ENCODE measurements at places on chromosomes 6 and 20.

GRCh38 chr20:45114465-45115385 is at the start of gene WFDC5:
Gene WFDC5, minus strand, starts transcription at chr20:45115174. Its CDS starts 91 bp downstream, at chr20:45115083.
- DNase-seq, result no peak

GRCh38 chr6:162512744-162513143 is 214.8 kb downstream of the PRKN start:
- no peak for DNase-seq

DNA sequence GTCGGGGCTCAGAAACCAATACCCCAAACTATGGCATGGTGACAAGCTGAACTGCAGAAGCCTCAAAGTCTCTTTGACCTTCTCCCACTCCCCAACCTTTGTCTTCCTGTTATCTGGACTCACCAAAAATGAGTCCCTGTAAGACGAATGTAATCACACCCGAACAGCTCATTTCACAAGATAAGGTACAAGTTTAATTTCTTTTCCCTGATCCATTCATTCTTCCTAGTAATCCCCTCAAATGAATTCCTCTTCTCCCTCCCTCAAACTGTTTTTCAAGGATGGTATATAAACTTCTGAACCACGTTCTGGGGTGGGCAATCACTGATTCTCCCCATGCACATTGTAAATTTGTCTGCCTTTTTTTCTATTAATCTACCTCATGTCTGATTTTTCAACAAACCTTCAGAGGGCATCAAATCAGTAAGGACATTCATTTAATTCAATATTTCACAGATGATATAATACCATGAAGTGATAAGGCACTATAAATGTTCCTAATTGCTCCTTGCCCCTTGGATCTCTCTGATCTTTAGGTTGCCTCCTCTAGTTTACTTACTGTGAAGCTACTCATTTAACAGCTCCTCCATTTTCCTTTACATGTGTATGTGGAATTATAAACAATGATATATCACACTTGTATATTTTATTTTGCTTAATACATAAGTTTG is 77.2 kb downstream of the OR2B2 start:
- no peak for DNase-seq

- DNase-seq, result no peak
Measured at GRCh38 chr6:17022604-17023003, 79.2 kb upstream of the STMND1 start.

GRCh38 chr6:5203546-5203945 is 57.2 kb downstream of the LYRM4 start:
- DNase-seq, result no peak

- DNase-seq, result no peak
Measured at GRCh38 chr20:47557791-47558190, 56.1 kb downstream of the NCOA3 start.

DNA sequence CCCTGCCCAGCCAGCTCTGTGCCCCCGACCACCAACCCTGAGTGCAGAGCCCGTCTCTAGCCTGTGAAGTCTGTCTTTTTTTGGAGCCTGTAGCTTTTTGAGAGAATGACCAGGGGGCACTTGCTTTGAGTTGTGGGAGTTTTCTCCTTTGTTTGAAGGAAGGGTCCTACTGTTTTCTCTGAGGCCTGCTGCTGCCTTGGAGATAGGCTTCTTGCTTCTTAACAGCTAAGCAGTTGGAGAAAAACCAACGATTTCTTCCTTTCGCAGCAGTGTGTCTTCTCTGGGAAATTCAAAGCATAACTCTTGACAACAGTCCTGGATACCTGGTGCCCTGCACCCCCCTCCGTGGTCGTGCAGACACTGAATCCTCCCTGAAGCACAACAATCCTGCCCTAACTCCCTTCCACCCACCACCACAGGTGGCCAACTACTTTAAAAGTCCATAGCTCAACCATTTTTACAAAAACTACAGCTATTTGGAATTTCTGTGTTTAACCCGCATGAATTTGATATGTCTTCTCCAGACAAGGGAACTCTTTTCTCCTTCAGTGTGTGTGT is 61.0 kb downstream of the FAM50B start:
- DNase-seq, result no peak

GRCh38 chr6:107075951-107076381 is 39.3 kb downstream of the BEND3 start:
- no peak for DNase-seq

- DNase-seq, result no peak
Measured at GRCh38 chr20:49391404-49392245, 90.8 kb downstream of the KCNB1 start.

DNA sequence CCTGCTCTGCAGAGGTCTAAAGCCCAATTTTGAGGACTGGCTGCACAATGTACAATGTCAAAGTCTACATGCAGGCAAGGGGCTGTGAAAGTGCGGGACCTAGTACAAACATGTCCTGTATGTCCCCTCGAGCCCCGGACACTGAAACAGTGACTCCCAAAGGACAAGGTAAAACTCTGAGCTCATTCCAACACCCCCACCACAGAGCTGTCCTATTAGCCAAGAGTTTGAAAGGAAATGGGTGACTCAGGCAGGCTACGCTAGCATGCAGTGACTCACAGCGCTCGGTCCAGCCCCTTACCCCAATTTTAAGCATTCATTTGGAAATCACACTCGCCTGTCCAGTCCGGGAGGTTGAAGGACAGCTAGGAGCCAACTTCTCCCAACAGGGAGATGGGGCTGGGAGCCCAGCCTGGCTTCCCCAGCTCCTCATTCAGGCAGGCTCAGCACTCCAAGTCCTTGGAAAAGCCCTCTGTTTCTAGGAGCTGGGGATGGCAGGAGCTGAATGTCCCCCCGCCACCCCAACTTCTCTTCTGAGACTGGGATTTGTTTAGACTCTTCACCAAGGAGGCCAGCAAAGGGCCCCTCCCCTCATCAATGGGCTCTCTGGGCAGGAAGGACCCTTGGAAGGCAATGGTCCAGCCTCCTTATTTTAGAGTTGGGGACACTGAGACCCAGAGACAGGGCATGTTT is 3.9 kb downstream of the SDC4 start:
- DNase-seq, result no peak

- no peak for DNase-seq
Measured at GRCh38 chr6:16421462-16421960, 183.1 kb downstream of the GMPR start.

- no peak for DNase-seq
Measured at GRCh38 chr6:7461416-7461815, 71.8 kb downstream of the RIOK1 start.

DNA sequence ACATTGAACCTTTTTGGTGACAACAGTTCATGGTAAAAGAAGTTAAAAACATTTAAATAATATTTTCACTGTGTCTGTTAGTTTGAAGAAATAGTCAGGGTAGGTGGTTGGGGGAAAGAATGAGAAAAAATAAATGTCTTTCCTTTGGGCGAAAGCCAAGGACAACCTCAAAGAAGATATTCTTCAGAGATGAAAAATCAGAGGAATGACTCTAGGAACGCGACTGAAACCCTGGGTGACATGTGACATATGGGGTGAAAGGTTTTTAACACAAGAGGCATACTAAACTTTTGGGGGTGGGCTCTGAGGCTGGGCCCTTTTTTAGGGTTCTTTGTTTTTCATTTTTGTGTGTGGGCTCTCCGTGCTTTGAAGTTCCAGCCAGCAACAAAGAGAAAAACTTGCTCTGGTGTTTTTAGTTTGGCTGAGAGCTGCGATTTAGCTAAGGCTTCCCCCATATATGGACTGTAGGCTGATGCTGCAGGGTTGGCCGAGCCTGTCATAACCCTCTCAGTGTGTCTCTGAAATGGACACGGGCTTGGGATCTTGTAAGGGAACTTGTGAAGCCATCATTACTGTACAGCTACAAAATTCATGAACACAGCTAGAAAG is 610.1 kb upstream of the ARID1B start:
- DNase-seq, result peak; percentile 18

DNA sequence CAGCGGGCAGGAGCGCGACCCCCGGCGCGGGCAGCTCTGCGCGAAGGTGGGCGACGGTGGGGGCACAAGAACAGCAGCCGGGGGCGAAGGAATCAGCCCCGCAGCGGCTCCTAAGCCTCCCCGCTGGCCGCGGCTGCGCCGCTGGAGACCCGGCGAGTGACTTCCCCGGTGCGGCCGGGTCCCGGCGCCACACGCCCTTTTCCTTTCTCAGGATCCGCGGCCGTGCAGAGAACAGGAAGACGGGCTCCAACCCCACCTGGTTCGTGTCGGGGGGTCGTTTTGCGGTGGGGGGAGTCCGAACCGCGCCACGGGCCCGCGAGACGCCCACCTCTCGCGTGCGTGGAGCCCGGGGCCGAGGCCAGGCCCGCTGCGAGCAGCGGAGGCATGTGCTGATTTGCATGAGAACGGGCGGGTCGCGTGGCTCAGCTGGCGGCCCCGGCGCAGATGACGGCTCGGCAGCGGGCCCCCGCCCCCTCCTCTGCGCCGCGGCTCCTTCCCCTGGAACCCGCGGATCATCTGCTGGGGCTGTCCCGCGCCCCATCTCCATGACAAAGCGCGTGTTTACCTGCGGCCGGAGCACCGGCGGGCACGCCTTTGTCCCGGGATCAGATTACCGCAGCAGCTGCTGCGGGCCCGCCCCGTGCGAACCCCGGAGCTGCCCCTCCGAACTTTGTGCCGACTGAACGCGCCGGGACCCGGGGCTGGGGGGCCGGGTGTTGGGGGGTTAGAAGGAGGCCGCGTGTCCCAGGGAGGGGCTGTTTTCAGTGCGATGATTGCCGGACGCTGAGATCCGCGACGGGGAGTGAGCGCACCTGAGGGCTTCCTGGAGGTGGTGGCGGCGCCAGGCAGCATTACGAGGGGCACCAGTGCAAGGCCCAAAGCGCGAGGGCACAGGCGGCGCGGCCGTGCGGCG is 4.9 kb upstream of the DLL1 start:
- DNase-seq, result peak; percentile 35

DNA sequence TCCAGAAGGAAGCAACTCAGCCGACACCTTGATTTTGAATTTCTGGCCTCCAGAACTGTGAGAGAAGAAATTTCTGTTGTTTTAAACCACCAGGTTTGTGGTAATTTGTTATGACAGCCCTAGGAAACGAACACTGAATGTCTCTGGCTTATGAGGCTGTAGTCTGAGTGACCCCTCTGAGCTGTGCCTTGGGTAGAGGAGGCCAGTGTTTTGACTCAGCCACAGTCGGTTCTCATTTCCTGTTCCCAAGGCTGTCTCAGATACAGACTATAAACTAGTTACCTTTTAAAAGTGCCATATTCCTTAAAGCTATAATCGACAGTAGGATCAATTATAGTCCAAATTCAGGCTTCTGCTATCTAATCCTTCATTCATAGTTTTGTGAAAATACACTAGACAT is 391.2 kb upstream of the MAP3K7 start:
- no peak for DNase-seq

- no peak for DNase-seq
Measured at GRCh38 chr6:52293067-52293466, 8.5 kb upstream of the MCM3 start.

GRCh38 chr6:25875926-25876602 is 2.0 kb upstream of the SLC17A3 start:
- no peak for DNase-seq

- DNase-seq, result no peak
Measured at GRCh38 chr6:72704979-72705378, 83.1 kb downstream of the KCNQ5 start.

- peak; percentile 35 for DNase-seq
Measured at GRCh38 chr20:5933802-5934436, 16.4 kb downstream of the TRMT6 start.

DNA sequence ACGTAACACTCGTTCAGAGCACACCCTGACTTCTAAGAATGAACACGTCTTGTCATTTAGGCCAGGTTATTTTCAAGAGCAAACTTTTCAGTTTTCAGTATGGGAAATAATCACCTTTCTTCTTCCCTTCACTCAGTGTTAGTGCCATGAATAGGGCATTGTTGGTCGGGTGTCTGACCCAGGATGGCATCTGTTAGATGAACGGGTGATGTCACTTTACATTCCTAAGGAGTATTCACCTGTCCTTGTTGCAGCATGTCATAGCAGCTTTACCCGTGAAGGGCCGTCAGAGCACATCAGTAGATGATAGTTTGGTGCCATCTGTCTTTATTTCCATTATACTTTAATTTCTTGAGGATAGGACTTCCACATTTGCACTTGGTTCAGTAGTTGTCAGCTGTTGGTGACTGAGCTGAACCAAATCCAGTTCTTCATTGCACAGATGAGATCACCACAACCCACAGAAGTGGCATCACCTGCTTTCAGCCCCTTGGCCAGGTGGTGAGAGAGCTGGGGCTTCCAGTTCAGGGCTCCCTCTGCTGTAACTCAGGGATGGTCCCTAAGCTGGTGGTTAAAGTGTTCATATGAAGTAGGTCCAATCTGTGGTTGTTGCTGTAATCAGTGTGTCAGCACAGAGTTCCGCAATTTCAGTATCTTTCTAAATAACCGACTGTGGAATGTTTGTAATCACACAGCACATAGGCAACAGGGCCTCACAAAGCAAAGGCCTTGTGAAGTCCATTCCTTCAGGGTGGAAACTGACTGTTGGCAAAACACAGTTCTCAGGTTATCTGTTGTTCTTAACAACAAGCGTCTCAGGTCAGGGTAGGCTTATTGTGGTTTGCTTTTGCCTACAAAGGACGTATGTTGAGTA is 68.2 kb downstream of the FAM120B start:
- no peak for DNase-seq
